Left colon (tissue), 2 donors: ENCODE measurements at places on chromosomes 3 and 15.

- DNase-seq: no peak
Observed at GRCh38 chr3:156448300-156448699, 106.6 kb downstream of the SSR3 start.

DNA sequence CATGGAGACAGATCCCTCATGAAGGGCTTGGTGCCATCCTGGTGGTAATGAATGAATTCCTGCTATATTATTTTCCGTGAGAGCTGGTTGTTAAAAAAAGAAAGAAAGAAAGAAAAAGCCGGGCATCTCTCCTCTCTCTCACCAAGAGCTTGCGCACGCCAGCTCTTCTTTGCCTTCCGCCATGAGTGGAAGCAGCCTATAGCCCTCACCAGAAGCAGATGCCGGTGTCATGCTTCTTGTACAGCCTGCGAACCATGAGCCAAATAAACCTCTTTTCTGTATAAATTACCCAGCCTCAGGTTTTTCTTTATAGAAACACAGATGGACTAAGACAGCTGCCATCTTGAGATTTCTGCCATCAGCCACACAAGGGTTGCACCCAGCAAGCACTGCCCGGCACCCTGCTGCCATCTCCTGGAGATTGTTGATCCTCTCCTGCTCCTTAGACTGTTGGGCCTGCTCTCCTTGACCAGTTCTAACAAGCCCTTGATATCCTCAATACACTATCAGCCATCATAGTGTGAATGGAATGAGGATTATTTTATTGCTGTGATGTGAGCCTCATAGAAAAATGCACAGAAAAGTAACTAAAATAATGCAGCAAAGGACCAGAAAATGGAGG is 3.5 kb upstream of the AHSG start:
- peak; percentile 14 for DNase-seq

- no peak for DNase-seq
Observed at GRCh38 chr15:45743426-45744235, 108.8 kb downstream of the SQOR start.

- DNase-seq: no peak
Observed at GRCh38 chr3:42289026-42289425, 23.0 kb upstream of the CCK start.

DNA sequence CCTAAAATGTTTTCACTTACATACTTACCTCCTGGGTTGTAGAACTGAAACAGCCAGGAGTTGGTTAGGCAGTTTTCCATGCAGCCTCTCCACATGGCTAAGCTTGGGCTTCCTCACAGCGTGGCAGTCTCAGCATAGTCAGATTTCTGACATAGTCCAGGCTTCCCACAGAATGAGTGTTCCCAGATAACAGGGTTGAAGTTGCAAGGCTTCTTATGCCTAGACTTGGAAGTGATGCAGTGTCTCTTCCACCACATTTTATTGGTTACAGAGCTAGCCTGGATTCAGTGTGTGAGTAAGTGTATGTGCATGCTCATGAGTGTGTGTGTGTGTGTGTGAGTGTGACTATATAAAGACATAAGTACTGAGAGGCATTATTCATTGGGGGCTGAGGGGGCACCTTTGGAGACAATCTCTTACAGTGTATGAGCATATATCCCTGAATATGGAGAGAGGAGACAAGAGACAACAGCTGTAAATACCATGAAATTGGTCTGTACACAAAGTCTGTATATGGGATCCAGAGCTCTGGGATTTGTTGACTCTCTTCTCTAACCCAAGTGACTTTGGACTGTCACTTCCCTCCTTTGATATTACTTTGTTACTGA is 78.1 kb downstream of the ZNF621 start:
- no peak for DNase-seq

GRCh38 chr3:59880717-59881116 is 830.9 kb upstream of the CFAP20DC start:
- DNase-seq: no peak

DNA sequence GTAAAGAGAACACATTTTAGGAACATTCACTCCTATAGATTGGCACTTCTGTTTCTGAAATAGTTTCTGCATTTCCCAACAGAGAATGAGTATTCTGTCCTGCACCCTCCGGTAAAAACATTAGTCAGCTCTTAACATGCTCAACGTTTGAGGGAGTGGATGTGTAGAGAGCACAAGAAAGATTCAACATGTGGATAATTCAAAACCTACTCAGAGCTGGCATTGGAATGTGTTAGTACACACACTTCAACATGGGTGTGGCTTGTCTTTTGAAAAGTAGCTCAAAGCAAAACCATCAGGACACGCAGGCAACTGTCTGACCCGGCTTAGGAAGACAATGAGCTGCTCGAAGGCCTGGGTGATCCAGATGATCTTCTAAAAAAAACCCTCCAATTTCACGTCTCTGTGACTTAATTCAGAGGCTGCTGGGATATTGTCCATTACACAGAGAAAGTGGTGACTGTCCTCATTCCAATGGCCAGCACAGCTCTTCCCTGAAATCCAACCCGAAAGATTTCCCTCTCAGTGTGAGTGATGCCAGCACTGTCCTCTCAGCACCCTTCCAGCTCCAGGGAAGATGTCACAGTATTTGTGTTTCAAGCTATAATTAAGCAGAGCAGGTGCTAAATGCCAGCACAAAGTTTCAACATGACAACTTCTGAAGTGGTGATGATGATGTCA is 18.1 kb downstream of the FBN1 start:
- no peak for DNase-seq

- DNase-seq: no peak
Observed at GRCh38 chr3:159779883-159780282, 208.8 kb upstream of the IL12A start.

- DNase-seq: no peak
Observed at GRCh38 chr3:71484452-71484851, 99.1 kb downstream of the FOXP1 start.

- DNase-seq: no peak
Observed at GRCh38 chr3:48038971-48039481, 22.8 kb upstream of the MAP4 start.

GRCh38 chr3:157856078-157856939 is 249.9 kb downstream of the SHOX2 start:
- no peak for DNase-seq

DNA sequence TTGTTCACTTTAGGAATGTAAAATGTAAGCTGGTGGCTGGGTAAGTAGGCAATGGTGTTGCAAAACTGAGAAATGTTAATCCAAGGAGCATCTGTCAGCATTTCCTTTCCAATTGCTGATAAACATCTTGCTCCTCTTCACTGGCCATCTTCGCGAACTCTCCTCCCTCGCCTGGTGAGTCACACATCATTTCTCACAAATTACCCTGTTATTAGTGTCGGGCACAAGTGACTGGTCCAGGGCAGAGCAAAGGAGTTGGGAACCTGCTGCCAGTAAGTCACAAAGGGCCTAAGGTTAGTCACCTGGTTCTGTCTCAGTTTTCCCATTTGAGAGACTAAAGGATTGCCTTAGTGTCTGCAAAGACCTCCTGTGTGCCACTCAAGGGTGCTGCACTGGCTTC is 13.0 kb downstream of the CERS3 start:
- DNase-seq: no peak

DNA sequence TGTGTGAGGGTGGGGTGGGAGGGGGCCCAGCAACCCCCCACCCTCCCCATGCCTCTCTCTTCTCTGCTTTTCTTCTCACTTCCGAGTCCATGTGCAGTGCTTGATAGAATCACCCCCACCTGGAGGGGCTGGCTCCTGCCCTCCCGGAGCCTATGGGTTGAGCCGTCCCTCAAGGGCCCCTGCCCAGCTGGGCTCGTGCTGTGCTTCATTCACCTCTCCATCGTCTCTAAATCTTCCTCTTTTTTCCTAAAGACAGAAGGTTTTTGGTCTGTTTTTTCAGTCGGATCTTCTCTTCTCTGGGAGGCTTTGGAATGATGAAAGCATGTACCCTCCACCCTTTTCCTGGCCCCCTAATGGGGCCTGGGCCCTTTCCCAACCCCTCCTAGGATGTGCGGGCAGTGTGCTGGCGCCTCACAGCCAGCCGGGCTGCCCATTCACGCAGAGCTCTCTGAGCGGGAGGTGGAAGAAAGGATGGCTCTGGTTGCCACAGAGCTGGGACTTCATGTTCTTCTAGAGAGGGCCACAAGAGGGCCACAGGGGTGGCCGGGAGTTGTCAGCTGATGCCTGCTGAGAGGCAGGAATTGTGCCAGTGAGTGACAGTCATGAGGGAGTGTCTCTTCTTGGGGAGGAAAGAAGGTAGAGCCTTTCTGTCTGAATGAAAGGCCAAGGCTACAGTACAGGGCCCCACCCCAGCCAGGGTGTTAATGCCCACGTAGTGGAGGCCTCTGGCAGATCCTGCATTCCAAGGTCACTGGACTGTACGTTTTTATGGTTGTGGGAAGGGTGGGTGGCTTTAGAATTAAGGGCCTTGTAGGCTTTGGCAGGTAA is 8.1 kb downstream of the FAM131A start:
- DNase-seq: peak; percentile 84

DNA sequence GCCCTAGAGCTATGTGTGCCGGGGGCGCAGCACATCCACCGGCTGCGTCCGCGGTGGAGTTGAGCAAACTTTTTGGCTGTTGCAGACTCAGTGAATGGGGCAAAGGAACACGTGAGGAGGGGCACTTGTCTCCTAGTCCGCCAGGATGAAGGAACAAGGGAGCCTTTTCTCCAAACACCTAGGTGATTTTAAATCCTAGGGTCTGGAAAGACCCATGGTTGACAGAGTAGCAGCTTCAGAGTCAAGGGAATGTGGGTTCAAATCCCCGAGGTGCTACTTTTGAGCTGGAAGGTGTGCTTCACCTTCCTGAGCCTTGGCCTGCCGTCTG is 648 bp downstream of the ACAN start:
- no peak for DNase-seq

- DNase-seq: no peak
Observed at GRCh38 chr15:72382146-72382545, 6.3 kb upstream of the HEXA start.

DNA sequence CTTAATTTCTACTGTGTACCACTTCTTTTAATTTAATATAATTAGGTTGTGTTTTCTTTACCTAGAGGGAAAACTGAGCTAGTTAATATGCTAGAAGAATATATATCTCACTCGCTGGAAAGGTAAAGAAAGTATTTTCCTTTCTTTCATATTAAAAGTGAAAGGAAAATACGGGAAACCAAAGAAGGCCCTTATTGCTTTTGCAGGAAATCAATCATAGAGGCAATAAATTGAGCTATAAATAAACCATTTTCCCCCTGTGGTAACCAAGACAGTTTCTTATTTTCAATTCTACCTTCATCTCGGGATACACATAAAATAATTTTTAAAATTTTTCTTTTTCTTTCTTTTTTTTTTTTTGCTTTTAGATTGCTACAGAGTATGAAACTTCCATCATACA is 101.6 kb downstream of the CBLB start:
- no peak for DNase-seq

DNA sequence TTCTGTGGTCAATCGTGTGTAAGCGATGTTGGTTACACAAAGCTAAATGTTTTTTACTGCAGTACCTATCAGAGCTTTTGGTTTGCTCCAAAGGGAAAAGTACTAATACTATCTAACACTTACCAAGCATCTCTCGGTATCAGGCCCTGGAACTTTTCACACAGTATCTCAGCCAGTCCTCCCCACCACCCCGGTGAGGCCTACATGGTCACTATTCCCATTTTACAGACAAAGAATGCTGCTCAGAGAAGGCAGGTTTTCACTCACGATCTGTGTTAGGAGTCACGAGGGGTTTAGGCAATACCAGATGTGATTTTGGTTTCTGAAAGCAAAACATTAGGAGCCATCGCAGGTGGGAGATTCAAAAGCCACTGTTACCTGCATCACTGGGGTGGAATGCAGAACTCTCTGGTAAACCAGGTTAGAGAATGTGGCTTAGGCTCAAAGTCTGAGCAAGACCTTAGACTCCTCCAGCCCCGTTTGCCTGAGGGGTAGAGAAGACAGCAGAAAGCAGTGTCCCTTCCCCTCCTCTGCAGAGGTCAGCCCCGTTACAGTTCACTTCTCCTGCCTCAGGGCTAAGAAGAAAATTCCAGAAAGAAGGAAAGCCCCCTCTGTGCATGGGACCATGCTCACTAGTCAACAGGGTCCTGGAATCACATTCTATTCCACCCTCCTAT is 57.2 kb downstream of the XXYLT1 start:
- DNase-seq: no peak

- peak; percentile 45 for DNase-seq
Observed at GRCh38 chr3:185823078-185824044, 1.5 kb downstream of the IGF2BP2 start.

DNA sequence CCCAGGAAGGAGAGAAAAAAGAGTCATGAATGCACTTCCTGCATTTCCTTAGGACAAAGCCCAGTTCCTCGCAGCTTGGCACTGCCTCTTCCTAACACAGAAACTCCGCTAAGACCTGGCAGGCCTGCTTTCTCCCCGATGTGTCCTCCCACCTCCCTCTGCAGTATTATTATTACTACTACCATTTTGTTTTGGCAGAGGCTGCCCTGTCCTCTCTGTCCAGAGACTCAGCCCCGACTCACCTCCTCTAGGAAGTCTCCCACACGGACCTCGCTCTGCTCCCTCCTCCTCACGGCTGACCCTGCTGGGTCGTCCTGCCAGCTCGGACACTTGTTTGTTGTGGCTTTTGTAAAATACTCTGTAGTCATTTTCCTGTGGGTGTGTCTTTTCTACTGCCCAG is 107.2 kb upstream of the HACD2 start:
- DNase-seq: no peak

DNA sequence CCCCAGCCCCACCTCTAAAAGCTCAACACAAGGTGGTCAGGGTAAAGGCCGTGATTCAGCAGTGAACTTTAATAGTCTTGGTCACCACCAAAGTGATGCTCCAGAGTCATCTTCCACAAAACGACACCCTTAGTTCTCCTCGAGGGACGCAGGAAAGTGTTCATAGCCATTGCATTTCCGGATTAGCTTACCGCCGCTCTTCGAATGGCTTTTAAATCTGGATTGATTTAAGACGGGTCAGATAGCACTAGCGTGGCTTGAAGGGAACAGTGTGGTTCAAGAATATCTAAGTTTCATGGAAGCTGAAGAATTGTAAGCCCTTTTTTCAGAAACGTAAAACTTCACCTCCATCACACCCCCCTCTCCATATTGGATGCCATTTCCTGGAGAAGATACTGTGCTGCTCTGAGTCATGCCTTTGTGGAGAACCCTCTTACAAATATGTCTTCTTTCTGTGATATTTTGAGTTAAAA is 829 bp downstream of the RNF7 start:
- DNase-seq: no peak

- no peak for DNase-seq
Observed at GRCh38 chr3:129521611-129522010, 6.8 kb upstream of the RHO start.

DNA sequence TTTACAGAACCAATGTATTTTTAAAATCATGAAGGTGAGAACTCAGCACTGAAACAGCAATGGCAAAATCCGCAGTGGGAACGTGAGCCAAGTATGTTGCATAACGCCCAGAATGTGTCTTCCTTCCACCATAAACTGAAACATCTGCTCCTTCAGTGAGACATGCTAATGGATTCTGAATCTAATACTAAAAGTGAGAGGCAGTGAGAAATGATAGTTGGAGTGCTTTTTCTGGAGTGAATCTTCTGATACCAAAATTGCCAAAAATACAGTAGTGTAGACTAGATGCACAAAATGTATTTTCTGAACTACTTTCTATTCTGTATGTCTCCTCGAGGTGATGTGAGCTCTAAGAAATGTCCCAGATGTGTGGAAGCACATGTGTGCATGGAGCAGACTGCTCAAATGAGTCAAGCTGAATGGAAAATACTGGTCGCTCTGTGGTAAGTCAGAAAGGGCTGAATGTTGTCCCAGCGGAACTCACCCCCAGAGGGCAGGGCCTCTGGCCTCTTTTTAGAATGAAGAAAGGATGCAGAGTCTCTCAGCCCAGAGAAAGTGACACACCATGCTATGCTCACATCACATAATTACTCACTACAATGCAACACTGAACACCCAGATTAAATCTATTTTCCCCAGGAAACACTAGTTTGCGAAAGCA is 73.0 kb downstream of the ATP10A start:
- DNase-seq: no peak

GRCh38 chr15:79526376-79526775 is 94.2 kb downstream of the MINAR1 start:
- no peak for DNase-seq
